ENCODE measurements at places on chromosomes 12 and 14.

DNA sequence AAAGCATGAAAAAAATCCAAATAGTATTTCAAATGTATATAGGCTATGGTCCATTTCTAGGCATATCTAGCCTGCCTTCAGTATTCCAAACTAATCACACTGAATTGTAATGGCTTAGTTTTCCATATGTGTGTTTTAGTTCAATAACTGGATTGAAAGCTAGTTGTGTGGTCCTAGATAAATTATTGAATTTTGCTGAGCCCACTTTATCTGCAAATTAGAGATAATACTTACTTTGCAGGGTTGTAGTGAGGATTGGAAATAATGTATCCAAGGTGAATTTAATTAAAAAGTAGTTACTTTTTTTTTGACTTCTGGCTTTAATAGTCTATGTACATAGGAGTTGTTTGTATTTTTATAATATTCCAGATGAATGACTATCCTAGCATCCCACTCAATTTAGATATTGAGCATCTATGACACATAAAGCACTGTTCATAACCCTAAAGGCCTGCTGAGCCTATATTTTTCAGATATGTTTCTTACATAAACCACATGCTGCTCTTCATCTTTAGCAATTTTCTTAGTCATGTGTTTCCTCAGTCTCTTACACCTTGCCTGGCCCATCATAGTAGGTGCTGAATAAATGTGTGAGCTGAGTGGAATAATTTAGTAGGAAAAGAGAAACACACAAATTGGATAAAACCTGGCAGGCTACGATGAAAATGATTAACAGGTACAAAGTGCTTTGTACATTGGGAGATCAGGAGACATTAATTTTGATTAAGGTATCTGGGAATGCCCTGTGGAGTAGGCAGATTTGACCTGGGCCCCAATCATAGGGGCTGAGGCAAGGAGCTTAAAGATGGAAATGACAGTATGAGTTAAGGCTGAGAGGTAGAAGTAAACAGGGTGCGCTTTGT lies 1.1 kb upstream of the ATP23 start:
- peak; percentile 5 for DNase-seq

GRCh38 chr14:91299121-91300115 lies 54.9 kb upstream of the GPR68 start:
- no peak for DNase-seq

DNA sequence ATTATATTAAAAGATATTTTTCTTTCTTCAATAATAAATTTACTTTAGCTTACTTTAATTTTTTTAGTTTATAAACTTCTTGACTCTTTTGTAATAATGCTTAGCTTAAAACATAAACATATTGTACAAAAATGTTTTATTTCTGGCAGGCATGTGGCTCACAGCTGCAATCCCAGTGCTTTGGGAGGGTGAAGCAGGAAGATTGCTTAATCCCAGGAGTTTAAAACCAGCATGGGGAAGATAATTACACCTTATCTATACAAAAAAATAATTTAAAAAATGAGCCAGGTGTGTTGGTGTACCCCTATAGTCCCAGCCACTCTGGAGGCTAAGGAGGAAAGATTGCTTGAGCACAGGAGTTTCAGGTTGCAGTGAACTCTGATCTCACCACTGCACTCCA lies 120.7 kb downstream of the GPHN start:
- DNase-seq = no peak

- DNase-seq = no peak
Measured at GRCh38 chr12:102472496-102472895, 7.9 kb downstream of the IGF1 start.

GRCh38 chr14:52998376-52999015 lies 47.6 kb upstream of the FERMT2 start:
- no peak for DNase-seq

DNA sequence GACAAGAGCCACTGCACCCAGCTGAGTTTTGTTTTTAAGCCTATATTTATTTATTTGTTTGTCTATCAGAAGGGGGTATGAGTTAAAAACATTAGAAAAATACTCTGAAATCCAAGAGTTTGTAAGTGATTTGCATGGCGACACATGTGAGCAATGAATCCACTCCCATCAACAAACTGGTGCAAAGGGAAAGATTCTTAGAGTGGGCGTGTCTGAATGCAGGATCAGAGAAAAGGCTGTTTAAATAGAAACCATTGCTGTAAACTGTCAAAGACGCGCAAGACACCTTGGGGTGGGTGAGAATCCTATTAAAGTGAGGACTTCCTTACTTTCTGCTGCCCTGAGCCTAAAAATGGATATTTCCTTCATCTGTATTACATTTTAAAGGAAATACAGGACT lies 51.9 kb downstream of the ZFYVE26 start:
- no peak for DNase-seq

DNA sequence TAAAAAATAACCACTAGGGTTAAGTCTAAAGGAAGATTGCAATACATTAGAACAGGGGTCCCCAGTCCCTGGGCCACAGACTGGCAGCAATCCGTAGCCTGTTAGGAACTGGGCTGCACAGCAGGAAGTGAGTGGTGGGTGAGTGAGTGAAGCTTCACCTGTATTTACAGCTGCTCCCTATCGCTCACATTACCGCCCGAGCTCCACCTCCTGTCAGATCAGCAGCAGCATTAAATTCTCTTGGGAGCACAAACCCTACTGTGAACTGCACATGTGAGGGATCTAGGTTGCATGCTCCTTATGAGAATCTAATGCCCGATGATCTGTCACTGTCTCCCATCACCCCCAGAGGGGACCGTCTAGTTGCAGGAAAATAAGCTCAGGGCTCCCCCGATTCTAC lies 15.5 kb downstream of the ADGRD1 start:
- DNase-seq = no peak

GRCh38 chr14:85224241-85224640 lies 305.7 kb upstream of the FLRT2 start:
- no peak for DNase-seq

DNA sequence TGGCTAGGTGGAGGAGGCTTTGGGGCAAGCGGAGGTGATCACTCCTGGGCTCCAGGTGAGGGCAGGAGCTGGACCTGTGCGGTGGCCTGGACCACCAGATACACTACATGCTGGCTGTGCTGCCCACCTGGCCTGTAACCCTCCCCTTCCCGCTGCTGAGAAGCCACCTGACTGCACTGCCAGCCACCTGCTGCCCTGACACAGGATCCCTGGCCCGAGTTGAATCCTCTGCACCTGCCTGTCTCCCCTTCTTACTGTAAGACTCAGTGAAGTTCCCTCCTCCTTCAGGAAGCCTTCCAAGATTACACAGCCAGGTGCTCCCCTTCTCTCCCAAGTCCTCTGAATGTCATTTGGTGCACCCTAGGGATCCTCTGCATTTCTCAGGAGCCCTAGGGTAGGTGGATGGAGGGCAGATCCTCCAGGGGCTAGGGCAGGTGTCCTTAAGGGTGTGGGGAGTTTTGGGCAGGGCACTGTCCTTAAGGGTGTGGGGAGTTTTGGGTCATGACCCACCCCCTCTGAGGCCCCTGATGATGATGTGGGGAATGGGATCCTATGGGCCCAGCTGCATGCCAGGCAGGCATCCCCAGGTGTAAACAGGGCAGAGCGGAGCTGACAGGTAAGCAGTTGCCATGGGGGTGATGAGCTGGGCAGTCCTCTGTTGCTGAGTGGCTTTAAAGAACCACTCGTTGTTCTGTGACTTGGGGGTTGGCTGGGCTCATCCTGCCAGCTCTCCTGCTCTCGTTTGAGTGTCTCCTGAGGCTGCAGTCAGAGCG lies 6.7 kb upstream of the MTA1 start:
- DNase-seq = no peak

GRCh38 chr12:13503094-13503835 lies 306.7 kb downstream of the EMP1 start:
- DNase-seq = no peak

- DNase-seq = no peak
Measured at GRCh38 chr12:104551-105081, 38.0 kb downstream of the IQSEC3 start.

- no peak for DNase-seq
Measured at GRCh38 chr14:21680072-21680471, 6.5 kb upstream of the OR4E1 start.

DNA sequence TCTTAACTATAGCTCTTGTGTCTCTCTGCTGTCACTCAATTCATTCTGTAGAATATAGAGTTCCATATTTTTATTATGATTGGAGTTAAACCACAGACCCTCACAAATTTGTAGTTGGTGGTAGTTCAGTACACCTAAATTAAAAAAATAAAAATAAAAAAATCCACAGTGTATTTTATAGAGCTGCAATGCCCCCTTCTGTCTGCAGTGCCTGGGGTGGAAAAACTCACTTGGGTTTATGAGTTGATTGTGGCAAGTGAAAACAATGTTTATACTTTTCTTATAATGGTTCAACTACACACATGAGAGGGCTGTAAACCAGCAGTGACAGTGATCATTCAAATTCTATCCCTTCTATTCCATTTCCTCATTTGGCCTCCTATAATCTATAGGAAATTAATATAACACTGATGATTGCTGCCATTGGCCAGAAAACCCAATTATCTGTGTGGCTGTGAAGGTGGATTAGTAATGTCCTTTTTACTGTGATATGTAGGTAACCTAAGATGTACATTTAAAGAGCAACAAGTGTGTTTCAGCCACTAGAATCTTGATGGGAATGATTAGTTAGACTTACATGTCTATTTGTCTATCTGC lies 166.9 kb upstream of the LRIG3 start:
- no peak for DNase-seq

GRCh38 chr14:30771595-30771994 lies 102.8 kb upstream of the COCH start:
- DNase-seq = no peak

- DNase-seq = no peak
Measured at GRCh38 chr12:94111302-94111701, 37.1 kb upstream of the PLXNC1 start.

DNA sequence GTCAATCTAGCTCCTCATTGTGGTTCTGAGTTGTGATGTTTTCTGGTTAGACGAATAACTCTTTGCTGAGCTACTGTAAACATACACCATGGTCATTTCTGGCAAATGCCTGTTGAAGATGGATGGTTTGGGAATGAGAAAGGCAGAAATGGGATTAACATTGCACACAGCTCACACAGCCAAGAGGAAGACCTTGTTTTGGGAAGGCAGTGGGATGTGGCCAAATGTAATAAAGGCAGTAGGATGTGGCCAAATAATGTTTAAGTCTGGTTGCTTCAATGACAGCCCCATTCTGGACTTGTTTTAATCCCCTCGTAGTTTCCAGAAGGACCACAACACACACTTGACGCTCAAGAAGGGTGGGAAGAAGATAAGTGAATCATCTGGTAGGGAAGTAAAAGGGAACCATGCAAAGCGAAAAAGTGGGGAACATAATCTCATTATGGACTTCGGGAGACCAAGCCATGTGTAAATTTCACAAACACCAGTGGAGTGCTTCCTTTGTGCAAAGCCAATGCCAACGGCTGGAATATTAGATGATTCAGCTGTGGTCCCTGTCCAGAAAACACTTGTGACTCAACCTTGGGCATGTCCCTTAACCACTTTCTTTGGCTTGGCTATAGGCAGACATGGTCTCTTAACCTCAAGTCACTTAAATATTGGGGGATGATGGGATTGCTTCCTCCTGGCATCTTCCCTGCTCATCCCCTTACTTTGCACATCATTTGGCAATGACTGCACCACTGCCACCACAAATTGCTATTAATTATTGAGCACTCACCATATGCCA lies 284.4 kb upstream of the CRY1 start:
- no peak for DNase-seq

DNA sequence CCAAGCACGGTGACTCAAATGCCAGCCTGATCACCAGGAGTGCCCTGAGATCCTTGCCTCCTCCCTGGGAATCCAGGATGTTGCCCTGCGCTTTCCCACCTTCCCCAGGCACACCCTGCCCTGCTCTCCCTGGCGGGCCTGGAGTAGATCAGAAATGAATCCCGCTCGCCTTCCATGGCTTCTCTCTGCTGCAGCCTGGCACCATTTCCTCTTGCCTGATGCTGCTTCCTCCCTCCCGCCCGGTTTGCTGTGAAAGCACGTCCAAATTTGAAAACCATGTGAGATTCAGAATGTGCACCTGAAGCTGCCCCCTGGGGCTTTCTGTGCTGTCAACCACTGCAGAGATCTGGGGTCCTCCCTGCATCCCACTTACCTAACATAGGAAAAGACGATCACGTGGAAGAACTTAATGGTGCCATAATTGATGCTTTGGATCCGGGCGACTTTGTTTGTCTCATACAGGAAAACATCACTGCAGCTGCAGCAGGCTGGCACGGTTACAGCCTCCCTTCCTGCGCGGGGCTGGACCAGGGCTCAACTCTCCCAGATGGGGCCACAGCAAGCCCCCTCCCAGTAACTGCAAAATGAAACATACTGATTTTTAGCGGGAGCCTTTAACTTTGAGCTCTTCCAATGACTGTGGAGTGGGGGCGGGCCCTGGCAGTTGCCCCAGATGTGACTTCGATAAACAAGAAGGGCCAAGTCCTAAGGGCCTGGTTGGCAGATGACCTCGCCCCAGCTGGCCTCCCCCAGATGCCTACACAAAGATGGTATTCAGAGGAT lies 24.9 kb upstream of the C12orf76 start:
- peak; percentile 75 for DNase-seq

DNA sequence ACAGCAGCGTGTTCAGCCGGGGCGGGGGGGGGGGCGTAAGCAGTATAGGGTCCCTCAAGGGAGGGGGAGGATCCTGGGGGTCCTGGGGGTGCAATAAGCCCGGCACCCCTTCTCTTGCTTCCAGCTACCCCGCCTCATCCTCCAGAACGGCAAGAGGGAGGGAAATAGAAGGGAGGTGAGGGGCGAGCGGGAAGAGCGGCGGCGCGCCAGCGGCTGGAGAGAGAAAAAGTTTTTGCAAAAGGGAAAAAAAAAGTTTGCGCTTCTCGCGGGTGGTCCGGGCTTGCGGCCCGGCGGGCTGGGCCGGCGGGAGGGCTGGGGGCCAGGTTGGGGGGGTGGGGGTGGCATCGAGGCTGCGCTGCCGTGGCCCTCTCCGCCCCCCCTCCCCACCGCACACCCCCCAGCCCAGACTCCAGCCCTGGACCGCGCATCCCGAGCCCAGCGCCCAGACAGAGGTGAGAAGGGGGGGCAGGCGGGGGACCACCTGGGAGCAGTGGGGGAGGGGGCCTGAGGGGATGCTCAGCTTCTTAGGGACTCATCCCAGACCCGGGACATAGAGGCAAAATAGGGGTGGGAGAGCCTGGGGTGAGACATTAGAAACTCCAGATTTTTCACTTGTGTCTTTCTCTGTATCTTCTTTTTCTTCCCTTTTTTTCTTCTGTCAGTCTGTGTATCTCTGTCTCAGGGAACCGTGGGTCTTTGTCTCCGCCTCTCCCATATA lies at the start of gene GLI1:
Gene GLI1, plus strand, starts transcription at position 36 of the 718 bp plus-strand sequence. CDS start 3,907 bp downstream, outside the sequence.
- DNase-seq = no peak

DNA sequence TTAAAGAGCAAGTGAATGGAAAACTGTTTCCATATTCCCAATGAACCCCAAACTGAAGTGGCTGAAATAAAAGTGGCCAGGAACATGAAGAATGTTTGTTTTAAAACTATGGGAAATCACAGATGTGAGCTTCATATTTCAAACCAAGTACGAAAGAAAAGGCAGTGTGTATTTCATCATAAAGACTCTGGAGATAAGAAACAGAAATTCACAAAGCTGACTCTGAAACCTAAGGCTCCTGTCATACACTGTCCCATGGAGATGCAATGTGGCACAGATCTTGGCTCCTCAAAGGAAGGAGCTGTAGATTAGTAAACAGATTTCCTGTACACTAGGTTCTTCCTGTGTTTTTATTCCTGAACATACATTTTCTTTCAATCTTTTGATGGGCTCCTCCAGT lies 304.4 kb downstream of the MED13L start:
- DNase-seq = no peak

Measured in RPMI8226 (cell line).